ENCODE measurements at places on chromosomes 7 and 10.

- DNase-seq: peak; percentile 92
Measured at GRCh38 chr10:103772096-103772845, 83.1 kb downstream of the SH3PXD2A start.

- DNase-seq: peak; percentile 31
Measured at GRCh38 chr7:4683884-4684565, 1.9 kb downstream of the FOXK1 start.

DNA sequence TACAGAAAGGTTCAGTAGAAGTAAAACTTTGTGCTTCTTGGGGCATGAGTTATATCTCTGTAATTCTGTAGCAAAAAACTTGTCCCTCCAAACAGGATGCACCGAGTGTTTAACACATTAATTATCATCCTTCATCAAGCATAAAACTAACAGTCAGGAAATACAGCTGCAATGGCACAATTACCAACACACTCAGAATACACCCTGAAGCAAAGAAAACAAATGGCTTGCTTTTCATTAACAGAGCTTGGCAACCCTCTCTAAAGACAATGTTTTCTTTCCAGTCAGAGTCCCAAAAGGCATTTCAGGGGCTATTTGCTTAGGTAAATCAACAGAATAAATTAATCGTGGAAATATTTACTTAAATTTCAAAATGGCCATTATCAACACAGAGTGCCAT is 107.7 kb downstream of the ICA1 start:
- DNase-seq: no peak

- peak; percentile 64 for DNase-seq
Measured at GRCh38 chr7:108358553-108358952, 97.7 kb downstream of the NRCAM start.

- DNase-seq: no peak
Measured at GRCh38 chr7:156842740-156843140, 50.2 kb downstream of the LMBR1 start.

DNA sequence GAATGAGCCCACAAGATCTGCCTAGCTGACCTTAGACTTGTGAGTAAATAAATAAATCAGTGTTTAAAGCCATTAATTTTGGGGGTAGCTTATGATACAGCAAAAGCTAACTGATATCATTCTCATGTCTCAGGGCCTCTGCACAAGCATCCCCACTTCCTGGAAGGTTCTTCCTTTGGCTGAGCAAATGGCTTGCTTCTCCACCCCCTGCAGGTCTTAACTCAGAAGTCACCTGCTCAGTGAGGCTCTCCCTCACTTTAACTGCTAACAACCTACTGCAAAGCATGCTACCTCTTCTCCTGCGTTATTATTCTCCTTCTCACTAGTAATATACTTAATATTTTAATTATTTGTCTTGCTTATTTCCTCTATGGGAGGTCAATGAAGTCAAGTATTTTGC is 167.3 kb downstream of the TPK1 start:
- DNase-seq: no peak

- DNase-seq: no peak
Measured at GRCh38 chr10:97063271-97063982, 122.3 kb downstream of the SLIT1 start.

DNA sequence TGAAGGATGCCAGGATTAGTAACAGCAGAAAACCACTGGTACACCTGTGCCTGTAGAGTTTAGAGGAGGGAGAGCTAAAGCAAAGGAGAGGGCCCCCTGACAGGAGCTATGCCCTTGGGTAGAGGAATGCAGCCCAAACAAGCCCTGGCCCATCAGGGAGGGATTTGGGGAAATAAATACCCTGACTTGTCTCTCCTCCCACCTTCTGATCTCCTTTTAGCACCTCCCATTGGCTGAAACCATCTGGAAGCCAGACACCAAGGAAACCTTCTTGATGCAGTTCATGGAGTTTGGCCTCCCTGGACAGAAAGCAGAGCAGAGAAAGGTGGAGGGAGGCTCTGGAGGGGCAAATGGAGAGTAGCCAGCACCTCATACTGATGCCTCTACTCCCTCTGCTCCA is 45.3 kb downstream of the ADRA2A start:
- DNase-seq: no peak

DNA sequence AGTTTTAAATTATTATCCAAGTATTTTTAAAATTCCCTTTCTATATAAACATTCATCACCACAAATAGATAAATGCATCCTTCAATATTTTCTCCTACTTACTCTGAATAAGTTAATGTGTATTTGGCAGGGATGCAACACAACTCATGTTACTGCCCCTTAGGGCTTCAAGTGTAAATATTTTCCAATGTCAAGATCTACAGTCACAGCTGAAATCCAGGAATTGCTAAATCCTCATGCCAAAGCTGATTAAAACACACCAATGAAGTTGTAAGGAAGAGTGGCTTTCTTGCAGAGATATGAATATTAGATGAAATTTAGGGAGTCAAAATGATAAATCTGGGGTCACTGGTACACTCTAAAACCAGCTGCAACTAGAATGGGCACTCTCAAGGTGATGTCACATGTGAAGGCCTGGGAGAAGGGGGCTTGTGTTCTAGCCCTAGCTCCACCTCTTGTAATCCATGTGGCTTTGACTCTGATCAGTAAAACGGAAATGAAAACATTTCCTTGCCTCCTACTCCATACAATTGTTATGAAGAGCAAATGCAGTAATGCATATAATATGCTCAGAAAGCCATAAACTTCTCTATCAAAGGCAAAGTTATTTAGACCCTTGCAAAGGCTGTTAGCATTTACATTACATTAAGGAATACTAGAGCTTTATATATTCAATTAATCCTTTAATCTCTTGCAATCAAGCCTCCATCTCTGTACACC is 228.1 kb upstream of the NFE2L3 start:
- DNase-seq: no peak

DNA sequence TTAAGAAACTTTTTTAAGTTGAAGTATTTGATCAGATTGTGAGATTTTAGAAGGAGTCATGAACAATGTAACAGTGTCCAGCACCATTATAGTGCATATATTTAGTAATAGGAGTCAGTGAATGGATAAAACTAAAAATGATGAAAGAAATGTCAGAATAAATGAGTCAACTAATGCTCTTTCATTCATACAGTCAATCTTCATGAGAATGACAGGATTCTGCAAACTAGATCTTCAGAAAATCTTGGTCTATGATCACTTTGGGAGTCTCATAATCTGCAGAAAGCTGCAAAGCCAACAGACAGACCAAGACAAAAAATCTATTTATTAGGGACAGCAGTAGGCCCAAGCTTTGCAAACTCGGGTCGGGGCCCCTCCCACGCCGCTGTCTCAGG is 710 bp downstream of the RNLS start:
- no peak for DNase-seq

GRCh38 chr10:42879380-42880254 is 97.0 kb downstream of the BMS1 start:
- no peak for DNase-seq

GRCh38 chr10:117968354-117969182 is 78.2 kb downstream of the RAB11FIP2 start:
- DNase-seq: no peak

- DNase-seq: no peak
Measured at GRCh38 chr10:64690194-64690593, 1169.0 kb downstream of the REEP3 start.

- DNase-seq: no peak
Measured at GRCh38 chr10:60427148-60427547, 37.5 kb upstream of the ANK3 start.

- DNase-seq: no peak
Measured at GRCh38 chr7:148883266-148884048, 634 bp downstream of the EZH2 start.

DNA sequence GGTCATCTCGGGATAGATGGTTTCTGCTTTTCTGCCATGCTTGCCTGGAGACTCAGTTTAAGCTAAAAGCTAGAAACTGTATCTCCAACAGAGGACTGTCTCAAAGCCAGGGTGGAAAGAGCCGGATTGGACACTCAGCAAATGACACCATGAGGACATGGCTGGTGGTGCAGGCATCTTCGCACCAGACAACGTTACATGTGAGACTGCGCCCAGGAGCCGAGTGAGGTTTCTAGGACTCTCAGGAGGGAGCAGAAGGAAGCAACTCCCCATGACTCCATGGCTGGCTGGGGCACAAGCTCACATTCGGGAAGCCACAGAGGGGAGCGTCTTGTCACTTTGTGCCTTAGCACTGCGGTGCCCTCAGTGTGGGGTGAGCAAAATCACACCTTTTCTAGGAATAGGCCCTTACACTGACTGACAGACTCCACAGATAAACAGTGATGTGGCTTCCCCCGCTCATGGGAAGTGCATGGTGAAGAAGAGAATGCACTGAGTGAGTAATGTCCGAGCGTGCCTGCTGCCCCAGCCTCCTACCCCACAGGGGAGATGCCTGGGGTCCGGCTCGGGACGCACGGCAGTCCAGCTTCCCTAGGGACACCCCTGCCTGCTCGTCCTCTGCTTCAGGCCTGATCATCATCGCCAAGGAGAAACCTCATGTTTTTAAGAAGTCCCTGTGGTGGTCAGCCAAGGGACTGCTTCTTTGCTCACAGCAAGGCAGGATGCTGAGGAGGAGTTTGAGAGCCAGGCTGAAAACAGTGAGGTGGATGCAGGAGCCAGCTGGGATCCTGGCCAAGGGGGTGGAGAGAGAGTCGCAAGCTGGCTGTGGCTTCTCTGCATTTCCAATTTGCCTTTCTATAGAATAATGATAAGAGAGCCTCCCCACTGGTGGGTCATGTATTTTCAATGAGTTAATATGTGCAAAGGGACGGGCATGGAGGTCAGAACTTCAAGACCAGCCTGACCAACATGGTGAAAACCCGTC is 52.2 kb upstream of the FXYD4 start:
- DNase-seq: no peak

DNA sequence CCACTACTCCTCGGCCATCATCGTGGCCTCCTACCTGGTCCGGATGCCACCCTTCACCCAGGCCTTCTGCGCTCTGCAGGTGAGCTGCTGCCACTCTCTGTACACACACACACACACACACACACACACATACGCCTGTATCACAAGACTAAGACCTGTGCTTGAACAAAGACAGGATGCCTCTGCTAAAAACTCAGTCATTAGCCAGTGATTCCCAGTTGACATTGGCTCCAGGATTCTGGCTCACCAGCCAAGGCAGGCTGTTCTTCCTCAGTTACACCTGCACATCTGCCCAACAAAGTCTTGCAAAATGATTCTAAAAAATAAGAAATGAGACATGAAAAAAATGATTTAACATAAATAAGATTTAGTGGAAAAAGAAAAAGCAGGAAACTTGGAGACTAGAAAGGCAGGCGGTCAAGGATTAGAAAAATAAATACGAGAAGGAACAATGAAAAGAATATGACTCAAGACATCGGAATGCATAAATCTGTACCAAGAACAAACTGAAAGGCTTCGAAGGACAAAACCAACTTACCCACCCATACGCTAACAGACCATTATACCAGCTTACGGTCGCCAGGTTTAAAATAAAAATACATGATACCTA is 7.4 kb upstream of the LRRC18 start:
- DNase-seq: no peak

- DNase-seq: no peak
Measured at GRCh38 chr7:37084303-37084702, 360.0 kb upstream of the AOAH start.

DNA sequence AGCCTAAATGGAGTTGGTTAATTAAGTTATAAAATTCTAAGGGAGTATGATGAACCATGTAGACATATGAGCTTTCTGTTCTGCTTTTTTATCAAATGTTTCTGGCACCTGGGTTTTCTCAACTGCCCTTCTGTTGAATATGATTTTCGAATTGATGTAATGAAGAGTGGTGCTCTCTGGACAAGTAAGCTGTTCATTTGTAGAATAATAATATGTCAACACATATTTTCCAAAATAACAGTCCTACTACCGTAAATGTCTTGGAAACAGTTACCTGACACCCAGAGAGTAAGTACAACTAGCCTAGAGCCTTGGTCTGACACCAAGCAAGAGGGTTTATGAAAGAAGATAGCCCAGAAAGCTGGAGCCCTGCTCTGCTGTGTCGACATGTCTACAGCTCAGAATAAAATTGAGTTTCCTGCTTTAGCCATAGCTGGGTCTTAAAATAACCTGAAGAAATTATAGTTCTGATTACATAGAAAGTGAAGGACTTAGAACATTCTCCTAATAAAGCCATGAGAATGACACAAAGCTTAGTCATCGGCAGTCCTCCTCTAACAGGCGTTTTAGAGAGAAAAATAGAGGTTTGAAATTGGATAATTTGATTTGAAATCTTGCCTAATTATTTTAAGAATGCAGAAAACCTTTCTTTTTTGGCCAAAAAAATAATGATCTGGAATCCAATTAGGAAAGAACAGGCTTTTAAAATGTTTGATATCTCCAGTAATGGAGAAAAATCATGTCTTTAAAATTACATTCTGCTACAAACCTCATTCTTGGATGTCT is 25.1 kb downstream of the HDAC9 start:
- DNase-seq: peak; percentile 70

- DNase-seq: no peak
Measured at GRCh38 chr7:112571852-112572607, 91.2 kb downstream of the LSMEM1 start.

- no peak for DNase-seq
Measured at GRCh38 chr7:42831718-42832522, 80.0 kb downstream of the C7orf25 start.
